Regular cardiac myocyte (primary cell): ENCODE measurements at places on chromosomes 16 and 17. TPM values are rescaled to one million over a fixed set of nuclear protein-coding genes. Genes with fewer than 3 reads are reported as not detected.

PRAC1 gene
- total RNA-seq = not detected in 2 replicates

ELMO3 gene
- total RNA-seq = 0.28 and 0.38 TPM in 2 replicates

RNF222 gene
- not detected in 2 replicates for total RNA-seq

SLC38A8 gene
- total RNA-seq = not detected in 2 replicates
